Fibroblast of mammary gland (primary cell): ENCODE measurements at places on chromosomes 7 and 10.
A peak's percentile ranks its signal among the peaks of the same experiment; 100 is the strongest.

- DNase-seq = no peak
Observed at GRCh38 chr10:127467811-127468210, 81.3 kb upstream of the NPS start.

- DNase-seq = no peak
Observed at GRCh38 chr7:86411814-86412213, 231.9 kb upstream of the GRM3 start.

GRCh38 chr7:79096361-79096805 is 357.1 kb downstream of the MAGI2 start:
- peak; percentile 25 for DNase-seq

DNA sequence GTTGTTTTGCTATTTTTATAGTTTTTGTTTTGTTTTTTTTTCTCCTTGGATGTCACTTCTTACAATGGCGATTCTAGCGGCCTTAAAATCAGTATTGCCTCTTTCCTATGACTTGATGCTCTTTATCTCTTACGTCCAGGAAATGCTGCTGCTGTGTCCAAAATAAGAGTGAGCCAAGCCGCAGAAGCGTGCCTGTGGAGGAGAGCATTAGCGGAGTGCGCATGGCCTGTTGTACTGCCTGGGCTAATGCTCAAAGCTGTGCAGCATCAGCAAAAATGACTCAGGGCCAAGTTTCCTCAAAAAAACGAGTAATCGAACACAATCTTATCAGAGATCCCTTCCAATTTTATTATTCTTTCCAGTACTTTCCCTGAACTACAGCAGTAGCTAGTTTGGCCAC is 18.5 kb upstream of the GAD2 start:
- no peak for DNase-seq

GRCh38 chr10:51156926-51157325 is 82.6 kb downstream of the PRKG1 start:
- peak; percentile 56 for DNase-seq

DNA sequence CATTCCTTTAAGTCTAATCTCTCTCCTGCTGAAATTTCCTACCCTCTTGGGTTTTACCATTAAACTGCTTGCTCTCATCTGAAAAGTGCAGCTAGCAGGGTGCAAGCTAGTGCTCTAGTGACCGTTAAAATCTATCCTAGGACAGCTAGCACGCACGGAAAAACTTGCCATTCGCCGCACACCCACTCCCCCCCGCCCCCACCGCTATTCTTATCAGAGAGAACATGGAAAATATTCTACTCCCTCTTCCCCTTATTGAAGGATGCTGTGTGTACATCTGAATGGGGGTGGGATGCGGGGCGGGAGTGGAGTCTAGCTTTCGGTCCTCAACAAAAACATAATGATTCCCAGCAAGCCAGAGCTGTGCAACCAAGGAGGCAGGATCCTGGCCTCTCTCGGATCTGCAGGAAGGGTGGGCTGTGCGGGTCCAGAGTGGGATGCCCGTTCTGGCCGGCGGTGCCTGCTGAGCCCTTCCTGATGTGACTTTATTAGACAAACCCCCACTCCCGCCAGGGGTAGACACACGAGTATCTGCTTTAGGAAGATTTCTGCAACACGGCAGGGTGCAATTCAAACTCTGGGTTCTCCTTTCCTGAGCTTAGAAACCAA is 1.1 kb upstream of the ADRA2A start:
- DNase-seq = no peak

- no peak for DNase-seq
Observed at GRCh38 chr7:1510780-1511154, 6.6 kb upstream of the INTS1 start.

DNA sequence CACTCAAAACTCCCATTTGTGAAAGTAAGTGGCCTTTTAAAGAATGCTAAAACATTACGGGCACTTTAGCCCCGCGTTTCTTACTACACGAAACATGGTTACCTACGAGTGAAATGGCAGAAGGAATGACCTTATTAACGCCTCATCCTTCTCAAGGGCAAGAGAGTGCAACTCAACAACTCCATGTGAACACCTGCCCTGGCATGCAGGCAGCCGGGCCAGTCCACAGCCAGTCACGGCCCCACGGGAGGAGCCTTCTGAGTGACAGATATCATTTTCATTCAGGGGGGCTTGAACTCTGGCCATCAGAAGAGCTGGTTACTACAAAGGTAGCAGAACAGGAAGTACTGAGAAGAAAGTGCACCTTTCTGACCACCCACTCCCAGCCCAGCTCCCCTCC is 236.1 kb downstream of the PTPRN2 start:
- DNase-seq = no peak

- peak; percentile 97 for DNase-seq
Observed at GRCh38 chr7:75966190-75966961, 28.0 kb downstream of the TMEM120A start.

- DNase-seq = no peak
Observed at GRCh38 chr7:105829681-105830322, 46.6 kb downstream of the ATXN7L1 start.

DNA sequence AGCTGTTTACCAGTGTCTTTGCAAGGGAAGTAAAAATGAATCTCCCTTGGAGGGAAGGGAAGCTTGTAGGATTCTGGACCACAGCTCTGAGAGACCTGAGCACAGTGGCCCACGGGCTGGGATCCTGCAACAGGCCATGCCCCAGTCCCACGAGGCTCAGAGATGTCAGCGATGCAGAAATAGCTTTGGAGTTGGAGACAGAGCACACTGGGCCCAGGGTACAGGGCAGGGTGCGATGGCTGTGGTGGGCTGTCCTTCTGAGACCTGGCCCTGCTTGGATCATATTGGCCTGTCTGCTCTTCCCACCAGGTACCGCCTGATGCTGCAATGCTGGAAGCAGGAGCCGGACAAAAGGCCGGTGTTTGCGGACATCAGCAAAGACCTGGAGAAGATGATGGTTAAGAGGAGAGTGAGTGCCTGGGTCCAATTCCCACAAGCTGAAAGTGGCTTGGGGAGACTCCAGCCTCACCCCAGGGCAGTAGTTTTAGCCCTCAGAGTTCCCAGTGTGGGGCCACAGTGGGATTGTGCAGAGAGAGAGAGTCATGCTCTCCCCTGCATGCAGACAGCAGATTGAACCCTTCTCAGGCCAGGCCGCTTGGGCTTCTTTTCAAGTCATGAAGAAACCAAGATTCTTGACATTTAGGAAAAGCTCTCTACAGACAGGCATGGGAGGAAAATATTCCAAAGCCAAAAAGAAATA is 13.5 kb upstream of the CSGALNACT2 start:
- no peak for DNase-seq

- no peak for DNase-seq
Observed at GRCh38 chr10:128781637-128782036, 655.4 kb upstream of the MKI67 start.

GRCh38 chr10:60434418-60435046 is 44.9 kb upstream of the ANK3 start:
- DNase-seq = peak; percentile 80

- no peak for DNase-seq
Observed at GRCh38 chr10:35872671-35873070, 230.6 kb upstream of the FZD8 start.

GRCh38 chr7:125661006-125661405 is 731.4 kb upstream of the POT1 start:
- DNase-seq = no peak

GRCh38 chr7:130021105-130021834 is 29.9 kb downstream of the ZC3HC1 start:
- no peak for DNase-seq

GRCh38 chr7:47625861-47626715 is 44.2 kb upstream of the TNS3 start:
- no peak for DNase-seq

DNA sequence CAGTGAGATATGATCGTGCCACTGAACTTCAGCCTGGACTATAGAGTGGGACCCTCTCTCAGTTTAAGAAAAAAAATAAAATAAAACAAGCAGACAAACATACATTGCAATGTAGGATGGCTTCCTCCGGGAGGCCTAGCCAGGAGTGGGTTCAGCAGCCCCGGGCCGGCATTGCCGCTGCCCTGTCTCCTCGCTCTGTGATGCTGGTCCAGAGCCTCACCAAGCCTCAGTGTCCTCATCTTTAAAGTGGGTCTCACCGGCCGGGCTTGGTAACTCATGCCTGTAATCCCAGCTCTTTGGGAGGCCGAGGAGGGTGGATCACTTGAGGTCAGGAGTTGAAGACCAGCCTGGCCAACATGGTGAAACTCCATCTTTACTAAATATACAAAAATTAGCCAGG is 71.6 kb downstream of the PTPRE start:
- no peak for DNase-seq

DNA sequence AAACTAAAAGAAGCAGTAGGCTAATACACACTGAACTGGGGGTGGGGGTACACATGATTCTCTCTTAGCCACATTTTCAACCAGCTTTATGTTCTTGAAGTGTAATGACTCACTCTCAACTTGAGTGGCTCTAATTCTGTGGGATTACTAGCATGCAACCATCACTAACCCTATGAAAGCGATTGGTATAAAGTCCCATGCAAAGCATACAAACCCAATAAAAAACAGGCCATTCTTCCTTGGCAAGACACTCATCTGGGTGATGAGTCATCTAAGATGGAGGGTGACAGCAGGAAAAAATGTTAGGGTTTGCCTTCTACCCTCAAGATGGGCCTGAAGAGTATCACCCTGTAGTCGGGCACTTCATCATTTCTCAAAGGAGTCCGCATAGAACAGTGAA is 14.9 kb upstream of the PON3 start:
- peak; percentile 33 for DNase-seq

DNA sequence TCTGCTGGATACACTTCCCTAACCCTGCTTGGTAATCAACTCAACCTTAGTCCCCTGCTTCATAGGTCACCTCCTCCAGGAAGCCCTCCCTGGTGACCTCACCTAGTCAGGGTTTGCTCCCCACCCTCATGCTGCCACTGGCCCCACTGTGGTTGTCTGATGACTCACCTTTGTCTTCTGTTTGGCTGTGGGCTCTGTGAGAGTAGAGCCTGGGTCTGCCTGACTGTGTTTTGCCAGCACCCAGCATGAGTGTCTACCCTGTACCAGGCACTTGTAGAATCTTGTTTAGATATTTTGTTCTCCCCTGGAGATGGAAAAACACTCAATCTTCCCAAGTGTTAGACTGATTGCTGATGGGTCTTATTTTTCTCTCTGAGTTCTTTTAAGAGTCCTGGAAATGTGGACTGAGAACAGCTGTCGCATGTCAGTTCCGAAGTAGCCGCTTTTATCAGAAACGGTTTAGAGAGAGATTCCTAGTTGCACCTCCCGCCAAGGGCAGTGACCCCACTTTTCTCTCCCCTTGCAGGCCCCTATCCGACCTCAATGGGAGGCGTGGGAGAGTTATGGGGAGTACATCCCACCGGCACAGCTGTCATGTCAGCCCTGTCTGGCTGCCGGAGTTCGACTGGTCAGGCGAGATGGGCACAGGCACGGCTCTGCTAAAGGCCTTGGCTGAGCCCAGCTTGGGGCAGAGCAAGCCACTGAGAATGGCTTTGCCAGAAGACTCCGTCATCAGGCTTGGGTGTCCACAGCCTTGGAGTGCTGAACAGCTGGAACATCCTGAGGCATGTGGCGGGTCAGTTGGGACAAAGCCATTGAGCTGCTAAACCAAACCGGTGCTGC is 134.3 kb downstream of the GRK5 start:
- peak; percentile 71 for DNase-seq

DNA sequence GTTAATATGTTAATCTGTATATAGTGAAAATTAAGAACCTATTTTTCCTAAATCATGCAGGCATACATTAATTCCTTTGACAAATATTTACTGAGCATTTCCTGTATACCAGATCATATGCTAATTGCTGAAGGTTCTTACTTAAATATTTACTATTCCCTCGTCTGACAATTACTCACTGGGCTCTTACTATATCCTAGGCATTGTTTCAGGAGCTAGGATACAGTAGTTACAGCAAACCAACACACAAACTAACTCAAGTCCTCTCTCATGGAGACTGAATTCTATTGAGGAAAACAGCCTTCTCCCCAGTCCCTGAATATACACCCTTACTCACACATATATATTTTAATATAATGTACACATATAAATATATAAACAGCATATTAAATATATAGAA is 786.0 kb downstream of the NRG3 start:
- no peak for DNase-seq

GRCh38 chr10:44659320-44659719 is 251.8 kb upstream of the TMEM72 start:
- peak; percentile 27 for DNase-seq

- DNase-seq = peak; percentile 73
Observed at GRCh38 chr10:89235073-89235798, 16.3 kb downstream of the LIPA start.

- DNase-seq = no peak
Observed at GRCh38 chr7:98976396-98977185, 98.3 kb downstream of the TRRAP start.

- no peak for DNase-seq
Observed at GRCh38 chr7:128934361-128935341, 3.1 kb upstream of the IRF5 start.

DNA sequence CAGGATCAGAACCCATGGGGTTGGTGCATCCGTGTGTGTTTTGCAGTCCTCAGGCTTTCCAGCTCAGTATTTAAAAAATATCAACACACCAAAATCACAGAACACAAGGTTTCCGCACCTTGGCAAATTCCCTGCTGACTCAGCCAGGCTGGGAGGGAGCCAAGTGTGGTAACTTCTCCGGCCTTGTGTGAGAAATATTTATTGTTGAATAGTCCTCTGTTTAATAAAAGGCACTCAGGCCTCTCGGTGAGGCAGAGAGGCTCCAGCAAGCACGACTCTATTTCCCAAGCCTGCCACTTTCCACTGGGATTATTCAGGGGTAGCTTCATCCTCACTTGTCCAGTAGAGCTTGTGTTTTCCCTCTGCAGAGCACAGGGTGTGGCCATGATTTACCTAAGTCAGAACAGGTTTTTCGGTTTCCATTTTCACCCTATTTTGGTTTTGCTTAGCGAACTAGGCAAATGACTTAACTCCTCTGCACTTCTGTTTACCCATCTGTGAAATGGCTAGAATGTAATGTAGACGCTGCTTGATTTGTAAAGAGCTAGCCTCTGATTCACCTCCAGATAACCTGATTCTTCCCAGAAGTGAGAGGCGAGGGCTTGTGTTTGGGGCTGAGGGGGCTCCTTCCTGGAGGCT is 13.0 kb upstream of the CHST15 start:
- DNase-seq = peak; percentile 86

DNA sequence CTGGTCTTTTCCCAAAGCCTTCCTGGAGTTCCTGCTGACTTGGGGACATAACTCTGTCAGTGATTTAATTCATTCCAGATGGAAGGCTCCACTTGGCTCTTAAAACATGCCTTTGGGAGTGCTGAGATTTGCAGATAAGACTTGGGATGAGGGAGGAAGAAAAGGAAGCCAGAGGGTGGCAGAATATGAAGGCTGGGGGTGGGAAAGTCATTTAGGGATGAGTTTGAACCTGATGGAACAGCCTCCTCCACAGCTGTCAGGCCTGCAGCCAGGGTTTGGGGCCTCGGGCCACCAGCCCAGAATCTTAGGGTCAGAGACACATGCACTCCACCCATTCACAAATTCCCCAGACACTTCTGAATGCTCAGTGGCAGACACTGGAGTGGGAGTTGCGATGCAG is 28.4 kb upstream of the EIF5AL1 start:
- peak; percentile 82 for DNase-seq

DNA sequence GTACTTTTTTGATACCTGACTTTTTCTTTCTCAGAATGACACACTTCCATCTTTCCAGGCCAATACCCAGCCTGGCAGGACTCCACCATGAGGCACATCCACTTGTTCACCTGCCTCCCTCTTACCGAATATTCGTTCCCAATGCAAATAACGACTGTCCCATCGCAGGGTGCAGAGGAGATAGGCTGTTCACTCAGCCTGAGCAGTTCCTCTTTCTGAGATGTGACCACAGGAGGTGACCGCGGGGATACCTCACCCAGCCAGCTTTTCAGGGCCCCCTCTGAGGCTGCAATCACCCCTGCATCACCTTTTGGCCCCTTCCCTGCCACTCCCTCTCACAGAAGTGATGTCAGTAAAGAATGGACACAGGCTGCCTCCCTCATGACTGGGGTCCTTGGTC is 28.3 kb downstream of the PTPRN2 start:
- no peak for DNase-seq
